Pons (tissue), 1 donor: ENCODE measurements at places on chromosomes 3 and 15.

- no peak for DNase-seq
Observed at GRCh38 chr3:25084016-25084415, 344.0 kb upstream of the RARB start.

- DNase-seq: no peak
Observed at GRCh38 chr3:58058361-58059263, 50.4 kb downstream of the FLNB start.

DNA sequence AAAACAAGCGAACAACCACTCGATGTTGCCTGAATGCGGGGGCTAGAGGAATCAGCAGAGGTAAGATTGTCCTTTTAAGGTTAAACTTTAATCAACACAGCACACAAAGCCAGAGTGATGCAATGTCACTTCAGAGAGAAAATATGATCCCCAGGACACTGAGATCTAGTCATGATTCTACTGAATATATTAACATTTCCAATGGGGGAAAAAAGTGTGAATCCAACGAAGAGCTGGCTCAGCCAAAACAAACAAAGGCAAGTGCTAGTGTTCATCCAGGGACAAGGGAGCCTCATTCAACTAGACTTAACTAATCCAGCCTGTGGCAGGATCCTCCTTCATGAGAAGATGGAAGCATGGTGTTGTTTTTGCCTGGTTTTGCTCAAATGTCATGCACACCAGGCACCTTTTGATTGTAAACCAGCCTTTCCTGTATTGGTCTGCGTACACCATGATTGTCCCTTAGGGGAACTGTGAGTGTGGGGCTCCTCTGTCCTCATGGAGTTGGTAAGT, 35.8 kb downstream of the SCG5 start:
- DNase-seq: peak; percentile 59

- DNase-seq: no peak
Observed at GRCh38 chr3:156511987-156512677, 42.8 kb downstream of the SSR3 start.

DNA sequence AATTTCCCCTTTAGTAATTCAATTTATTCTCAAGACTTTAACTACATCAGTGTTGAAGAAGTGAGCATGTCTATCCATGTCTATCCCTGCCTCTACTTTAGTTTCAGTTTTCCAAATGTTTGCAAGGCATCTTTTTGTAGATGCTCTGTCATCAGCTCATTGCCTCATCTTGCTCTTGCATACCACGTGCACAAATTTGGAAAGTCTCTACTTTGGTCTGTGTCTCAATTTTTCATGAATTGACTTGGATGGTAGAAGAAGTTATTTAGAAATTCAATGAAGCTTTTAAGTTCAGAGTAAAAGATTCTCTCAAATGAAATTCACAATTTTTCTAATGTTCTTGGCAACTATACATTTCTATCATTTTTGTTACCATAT, 55.3 kb downstream of the CLDN1 start:
- no peak for DNase-seq

GRCh38 chr3:194767446-194768207, 81.9 kb downstream of the FAM43A start:
- DNase-seq: no peak

DNA sequence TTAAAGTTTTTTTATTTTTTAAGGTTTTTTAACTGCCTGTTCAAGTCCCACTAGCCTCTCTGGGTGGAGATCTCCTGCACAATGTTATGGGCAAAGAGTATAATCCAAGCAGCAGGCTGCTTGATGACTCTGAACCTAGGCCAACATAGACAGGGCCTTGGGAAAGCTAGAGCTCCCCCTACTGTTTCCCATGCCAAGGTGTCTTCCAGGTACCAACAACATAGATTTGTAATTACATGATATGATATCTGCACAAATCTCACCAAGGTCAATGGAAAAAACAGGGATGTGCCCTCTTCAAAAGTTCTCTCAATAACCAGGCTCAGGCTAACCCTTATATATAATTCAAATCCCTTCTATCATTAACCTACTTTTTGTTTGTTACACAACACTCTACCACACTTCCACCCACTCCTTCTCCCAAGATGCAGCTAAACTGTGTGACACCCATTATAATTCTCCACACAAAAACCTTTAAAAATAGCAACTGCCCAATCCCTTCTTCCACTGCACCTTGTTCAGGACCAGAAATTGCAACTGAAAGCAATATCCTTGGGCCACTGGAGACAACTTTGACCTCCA, 43.8 kb downstream of the RBM15B start:
- peak; percentile 65 for DNase-seq

DNA sequence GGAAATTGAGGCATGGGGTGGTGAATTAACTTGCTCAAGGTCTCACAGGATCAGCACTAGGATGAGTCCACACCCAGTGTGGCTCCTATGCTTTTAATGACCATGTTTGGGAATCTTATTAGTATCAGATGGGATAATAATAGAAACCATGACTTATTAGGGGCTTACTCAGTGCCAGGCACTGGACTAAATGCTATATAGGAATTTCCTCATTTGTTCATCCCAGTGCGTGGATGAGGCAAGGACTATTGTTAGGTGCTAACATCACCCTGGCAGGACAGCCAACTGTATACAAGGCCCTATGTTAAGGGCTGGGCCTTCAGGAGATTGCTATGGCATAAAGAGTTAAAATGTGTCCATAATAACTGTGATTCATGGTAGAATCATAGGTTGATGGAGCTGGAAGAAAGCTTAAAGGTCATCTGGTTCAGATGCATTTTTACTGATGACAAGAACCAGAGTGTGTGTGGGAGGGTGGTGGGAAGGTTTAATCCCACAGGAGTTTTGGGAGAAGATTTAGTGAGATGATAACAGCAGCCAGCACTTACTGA, 4.7 kb upstream of the FEM1B start:
- DNase-seq: no peak

- DNase-seq: no peak
Observed at GRCh38 chr15:85494048-85494777, 113.8 kb downstream of the AKAP13 start.

GRCh38 chr3:10594915-10595314, 89.5 kb upstream of the ATP2B2 start:
- no peak for DNase-seq
